ENCODE measurements at places on chromosomes 12 and 14. TPM values are rescaled to one million over a fixed set of nuclear protein-coding genes. Genes with fewer than 3 reads are reported as not detected.

The FOXN4 gene
- polyA plus RNA-seq, result not detected

The TAS2R30 gene
- not detected for polyA plus RNA-seq

The C12orf50 gene
- not detected for polyA plus RNA-seq

The CABP1 gene
- 3.3 TPM for polyA plus RNA-seq

The KRT3 gene
- polyA plus RNA-seq, result not detected

The PTPRO gene
- 0.42 TPM for polyA plus RNA-seq

The SLC15A5 gene
- not detected for polyA plus RNA-seq

The APAF1 gene
- polyA plus RNA-seq, result 3.4 TPM

The MAP1LC3B2 gene
- 0.59 TPM for polyA plus RNA-seq

The HOXC6 gene
- polyA plus RNA-seq, result 0.29 TPM

The TCL1B gene
- not detected for polyA plus RNA-seq

The SLC5A8 gene
- polyA plus RNA-seq, result not detected

The BCL2L2 gene
- polyA plus RNA-seq, result 22.4 TPM

The KRT7 gene
- polyA plus RNA-seq, result 0.88 TPM

The DLST gene
- polyA plus RNA-seq, result 52.5 TPM

The CELA1 gene
- not detected for polyA plus RNA-seq

The CLEC6A gene
- polyA plus RNA-seq, result not detected

The TAS2R7 gene
- not detected for polyA plus RNA-seq

The SLC8A3 gene
- polyA plus RNA-seq, result 0.01 TPM

All from heart right ventricle (tissue), 16 donors.